ENCODE measurements at places on chromosomes 7 and 10.

GRCh38 chr7:133020496-133020895, 61.4 kb downstream of the CHCHD3 start:
- DNase-seq, result no peak

DNA sequence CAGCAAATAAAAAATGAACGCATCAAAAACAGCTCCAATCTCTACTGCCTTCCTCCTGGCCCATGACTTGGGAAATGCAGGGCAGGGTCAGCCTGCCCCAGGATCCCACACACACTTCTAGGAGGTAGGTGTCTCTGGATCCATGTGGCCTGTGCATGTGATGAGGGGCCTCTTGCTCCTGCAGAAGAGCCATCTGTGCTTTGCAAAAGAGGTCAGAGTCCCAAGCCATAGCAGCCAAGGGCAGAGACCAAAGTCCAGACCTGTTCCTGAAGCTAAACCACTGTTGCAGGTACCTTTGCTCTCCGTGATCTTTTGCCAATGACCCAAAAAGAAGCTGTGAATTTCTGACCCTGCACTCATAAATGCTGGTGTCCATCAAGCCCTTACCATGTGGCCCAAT, 57.1 kb downstream of the KCNMA1 start:
- DNase-seq, result no peak

- DNase-seq, result no peak
Observed at GRCh38 chr7:134415700-134416099, 43.2 kb downstream of the AKR1B1 start.

DNA sequence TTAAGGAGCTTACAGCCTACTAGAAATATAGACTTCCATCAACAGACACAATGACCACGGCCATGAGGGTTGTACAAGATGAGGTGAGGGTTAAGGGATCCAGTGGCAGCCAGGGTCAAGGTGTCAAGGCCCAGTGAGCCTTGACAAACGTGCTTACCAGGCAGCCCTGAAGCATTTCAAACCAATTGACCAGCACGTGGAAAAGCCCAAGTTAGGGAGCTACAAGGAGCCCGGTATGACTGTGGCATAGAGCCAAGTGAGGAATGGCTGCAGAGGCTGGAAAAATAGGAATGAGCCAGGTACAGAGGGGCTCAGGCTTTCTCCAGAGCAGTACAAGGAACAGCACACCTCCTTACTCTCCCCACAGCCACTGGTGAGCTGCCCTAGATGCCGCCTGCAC, 12.7 kb downstream of the AFAP1L2 start:
- no peak for DNase-seq

DNA sequence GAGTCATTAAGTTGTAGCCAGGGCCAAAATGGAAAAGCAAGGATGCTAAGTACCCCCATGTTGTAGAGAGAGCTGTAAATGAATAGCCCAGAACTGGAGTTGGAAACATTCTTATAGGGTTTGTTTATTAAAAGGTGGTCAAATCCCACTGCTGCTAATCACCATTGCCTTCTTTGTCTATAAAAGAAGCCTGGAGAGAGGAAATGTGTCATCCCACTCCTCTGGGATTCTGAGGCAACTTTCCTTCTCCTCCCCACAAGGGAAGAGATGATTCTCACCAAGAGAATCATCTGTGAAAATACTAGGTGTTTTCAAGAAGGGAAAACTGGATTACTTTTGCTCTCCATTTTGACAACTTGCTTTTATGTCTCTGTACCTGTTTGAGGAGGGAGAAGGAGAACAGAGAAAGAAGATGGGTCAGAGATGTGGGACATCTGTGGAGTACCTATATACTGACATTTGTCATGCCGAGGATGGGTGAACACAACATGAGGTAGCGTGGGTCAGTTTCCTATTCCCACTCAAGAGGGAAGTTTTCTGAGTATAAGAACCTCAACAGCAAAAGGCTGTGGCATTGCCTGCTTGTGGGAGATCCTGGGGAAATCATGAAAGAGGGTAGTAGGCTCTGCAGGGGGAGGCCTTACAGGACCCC, 262.2 kb downstream of the KIF20B start:
- DNase-seq, result no peak

- DNase-seq, result no peak
Observed at GRCh38 chr10:60606343-60607080, 171.8 kb upstream of the CDK1 start.

GRCh38 chr10:99394761-99395386, 35.5 kb downstream of the GOT1 start:
- no peak for DNase-seq

- DNase-seq, result no peak
Observed at GRCh38 chr7:104627516-104627915, 299.1 kb downstream of the LHFPL3 start.

DNA sequence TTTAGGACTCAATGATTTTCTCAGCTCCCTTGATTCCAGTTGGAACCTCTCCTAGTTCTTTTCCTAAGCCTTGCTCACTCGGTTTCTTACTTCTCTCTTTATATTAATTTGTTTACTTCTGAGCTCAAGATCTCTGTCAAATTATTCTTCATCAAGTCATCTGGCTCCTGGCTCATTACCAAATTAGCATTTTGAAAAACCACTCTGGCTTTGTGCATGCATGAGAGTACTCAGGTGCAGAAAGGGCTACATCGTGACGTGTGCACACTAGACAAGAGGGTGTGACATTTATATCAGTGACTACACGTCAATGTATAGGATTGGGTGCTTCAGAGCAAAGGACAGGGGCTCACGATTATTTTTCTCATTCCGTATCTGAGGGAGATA, 645.7 kb upstream of the DPP6 start:
- DNase-seq, result no peak

- DNase-seq, result no peak
Observed at GRCh38 chr10:77179015-77179695, 458.5 kb downstream of the KCNMA1 start.

GRCh38 chr10:44949127-44949802, 10.3 kb upstream of the RASSF4 start:
- no peak for DNase-seq

- DNase-seq, result no peak
Observed at GRCh38 chr10:121084675-121085070, 233.5 kb downstream of the WDR11 start.

DNA sequence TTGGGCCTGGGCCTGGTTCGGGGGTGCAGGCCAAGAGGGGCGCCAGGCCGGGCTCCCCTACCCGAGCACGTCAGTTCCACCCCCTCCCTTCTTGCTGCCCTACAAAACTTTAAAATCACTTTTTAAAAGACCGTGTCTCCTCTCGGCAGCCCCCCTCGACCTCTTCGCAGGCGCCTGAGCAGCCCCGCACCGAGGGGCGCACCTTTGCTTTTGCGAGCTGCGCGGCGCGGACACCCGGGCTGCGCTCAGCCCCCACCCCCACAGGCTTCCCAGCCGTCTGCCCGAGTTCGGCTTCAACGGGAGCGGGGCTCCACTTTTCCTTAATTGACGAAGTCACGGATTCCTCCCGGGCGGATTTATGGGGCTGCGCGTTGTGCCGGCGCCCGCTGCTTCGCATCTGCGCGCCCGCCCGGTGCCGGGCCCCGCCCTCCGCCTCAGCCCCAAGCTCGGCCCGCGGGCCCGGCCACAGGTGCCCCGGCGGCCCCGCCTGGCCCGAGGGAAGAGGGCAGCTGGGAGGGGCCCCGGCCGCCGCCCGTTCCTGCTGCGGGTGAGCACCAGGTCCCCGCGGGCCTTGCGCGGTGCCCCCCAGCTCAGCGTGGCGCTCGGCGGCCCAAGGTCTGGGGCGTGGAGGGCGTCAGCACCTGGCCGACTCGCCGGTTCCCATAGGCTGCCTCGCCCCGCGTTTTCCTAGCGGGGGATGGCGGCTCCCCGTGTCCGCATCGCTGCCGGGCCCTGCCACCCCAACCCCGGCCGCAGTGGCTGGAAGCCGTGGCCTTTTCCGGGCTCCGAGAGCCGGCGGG, 10.8 kb upstream of the MNX1 start:
- DNase-seq, result no peak

GRCh38 chr7:28112883-28113540, 67.6 kb downstream of the JAZF1 start:
- no peak for DNase-seq

GRCh38 chr7:118080947-118081346, 103.0 kb upstream of the LSM8 start:
- DNase-seq, result peak; percentile 19

- DNase-seq, result no peak
Observed at GRCh38 chr7:139725858-139726484, 51.8 kb downstream of the HIPK2 start.

GRCh38 chr10:112565434-112566053, 118.5 kb downstream of the VTI1A start:
- no peak for DNase-seq

DNA sequence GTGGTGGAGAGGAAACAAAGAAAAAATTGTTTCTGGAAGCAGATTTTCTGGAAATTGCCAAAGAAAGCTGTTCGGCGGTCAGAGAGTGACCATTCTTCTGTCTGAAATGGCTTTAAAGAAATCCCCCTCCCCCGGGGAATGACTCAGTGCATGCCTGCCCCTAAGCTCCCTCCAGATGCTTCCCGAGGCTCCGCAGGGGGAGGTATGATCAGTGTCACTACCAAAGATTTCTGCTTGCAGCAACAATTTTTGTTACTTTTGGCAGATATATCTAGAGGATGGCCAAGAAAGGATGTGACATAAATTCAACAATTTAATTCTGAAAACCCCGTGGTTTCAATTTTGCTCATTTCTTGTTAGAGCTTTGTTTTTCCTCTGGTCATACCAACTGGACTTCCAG, 163.9 kb downstream of the JCAD start:
- DNase-seq, result no peak

DNA sequence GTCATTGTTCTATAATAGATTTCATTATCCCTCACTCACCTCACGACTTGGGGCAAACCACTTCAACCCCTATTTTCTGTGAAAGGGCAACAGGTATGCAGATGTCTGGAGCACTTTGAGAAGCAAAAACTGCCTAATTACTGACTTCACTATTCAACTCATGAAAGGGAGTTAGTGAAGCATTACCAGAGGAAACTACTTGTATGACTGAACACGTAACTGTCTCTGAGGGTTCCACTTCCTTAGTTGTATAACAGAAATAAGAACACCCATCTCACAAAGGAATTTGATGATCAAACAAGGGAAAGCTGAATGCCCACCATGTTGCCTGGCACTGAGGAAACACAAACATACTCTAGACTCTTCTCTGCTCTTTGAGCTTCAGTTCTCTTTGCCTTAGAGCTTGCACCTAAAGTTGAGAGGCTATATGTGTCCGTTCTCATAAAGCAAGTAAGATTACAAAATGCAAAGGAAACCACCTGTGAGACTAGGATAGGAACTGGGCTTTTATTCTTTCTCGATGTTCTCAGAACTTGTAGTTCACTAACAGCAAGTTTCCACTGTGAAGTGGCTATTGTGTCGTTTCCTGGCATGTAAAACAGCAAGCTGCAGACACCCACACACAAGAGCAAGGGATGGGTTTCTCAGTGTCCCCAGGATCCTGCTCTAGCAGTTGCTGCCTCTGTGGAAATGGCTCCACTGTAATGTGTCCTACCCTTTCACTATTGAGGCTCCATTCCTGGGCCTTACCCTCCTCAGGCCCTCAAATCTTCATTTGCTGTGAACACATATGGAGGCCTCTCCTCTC, 2.6 kb downstream of the TMEM243 start:
- DNase-seq, result peak; percentile 25

- DNase-seq, result peak; percentile 52
Observed at GRCh38 chr7:74656441-74656836, 1.1 kb upstream of the GTF2I start.

DNA sequence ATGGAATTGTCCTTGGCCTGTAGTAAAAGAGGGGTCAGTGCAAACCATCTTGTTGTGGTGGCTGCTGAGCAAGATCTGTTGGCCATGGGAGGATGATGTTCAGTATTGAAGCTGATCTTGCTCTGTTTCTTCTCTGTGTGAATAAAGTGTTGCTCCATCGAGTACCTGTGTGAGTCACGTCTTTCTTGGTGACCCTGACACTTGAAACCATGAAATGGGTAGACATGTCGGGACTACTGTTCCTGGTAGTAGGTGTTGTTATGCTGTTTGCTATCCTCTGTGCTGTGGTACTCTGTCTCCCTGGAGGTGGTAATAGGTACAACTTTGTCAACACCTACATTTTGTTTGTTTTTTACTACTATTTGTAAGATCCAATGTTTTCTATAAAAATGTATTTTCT, 330.6 kb downstream of the MDFIC start:
- no peak for DNase-seq

DNA sequence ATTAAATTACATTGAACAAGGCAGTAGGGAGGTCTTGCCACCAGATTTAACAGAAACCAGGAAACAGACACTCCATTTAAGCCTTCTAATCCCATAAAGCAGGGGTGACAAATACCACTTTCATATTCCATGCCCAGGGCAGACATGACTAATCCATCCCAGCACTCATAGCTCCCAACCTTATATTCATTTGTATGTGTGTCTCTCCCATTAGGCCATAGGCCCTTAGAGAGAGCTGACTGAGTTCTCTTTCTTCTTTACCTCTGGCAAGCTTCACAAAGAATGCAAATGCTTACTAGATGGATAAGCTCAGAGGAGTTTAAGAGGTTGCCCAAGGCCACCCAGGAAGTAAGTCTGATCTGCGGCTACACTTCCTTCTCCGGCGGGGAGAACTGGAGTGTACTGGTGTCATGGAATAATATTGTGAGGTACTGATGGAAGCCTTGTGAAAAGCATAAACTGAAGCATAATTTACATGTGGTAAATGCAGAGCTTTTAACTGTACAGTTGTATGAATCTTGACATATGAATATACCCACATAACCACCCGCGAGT, 239.7 kb upstream of the HABP2 start:
- DNase-seq, result no peak

- no peak for DNase-seq
Observed at GRCh38 chr7:155066417-155066950, 3.6 kb upstream of the HTR5A start.

- no peak for DNase-seq
Observed at GRCh38 chr10:78664929-78665553, 403.7 kb upstream of the ZMIZ1 start.

DNA sequence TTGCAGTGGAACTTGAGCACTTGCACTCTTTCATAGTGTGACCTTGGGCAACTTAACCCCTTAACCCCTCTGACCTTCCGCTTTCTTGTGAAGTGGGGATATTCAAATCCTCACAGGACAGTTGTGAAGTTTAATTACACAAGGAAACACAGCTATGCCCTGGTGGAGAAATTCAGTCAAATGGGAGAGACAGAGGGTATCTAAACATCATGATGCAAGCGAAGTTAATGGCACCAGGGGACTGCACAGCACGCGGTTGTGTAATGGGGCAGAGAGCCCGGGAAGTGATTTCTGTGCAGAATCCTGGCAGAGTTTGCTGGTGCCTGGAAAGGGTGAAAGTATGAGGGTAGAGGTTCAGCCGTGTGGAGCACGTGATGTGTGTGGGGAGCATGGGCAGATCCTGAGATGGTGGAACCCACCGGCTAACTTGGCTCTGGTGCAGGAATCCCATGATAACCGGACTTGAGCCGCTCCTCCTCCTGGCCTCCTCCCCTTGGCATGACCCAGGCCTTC, 51.7 kb downstream of the SNX10 start:
- DNase-seq, result no peak

DNA sequence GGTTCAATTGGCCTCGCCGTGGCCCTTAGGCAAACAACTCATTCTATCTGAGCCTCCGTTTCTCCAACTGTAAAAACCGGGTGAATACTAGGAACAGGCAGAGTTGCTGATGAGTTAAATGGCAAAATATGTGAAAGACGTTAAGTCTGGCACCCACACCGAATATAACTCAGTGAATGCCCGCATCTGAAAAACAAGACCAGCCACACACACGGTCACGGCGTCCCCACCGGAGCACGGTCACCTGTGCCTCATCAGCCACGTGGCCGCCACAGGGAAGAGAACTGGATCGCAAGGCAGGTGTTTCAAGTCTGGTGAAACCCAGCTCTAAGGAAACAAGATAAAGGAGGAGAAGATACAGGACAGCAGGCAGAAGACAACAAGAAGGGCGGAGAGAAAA, 20.4 kb downstream of the PRKAG2 start:
- DNase-seq, result no peak

GRCh38 chr7:24025094-24025493, 258.9 kb upstream of the NPY start:
- DNase-seq, result no peak

Measured in activated T-cell treated with anti-CD3 and anti-CD28 coated beads for 4 hours (primary cell).